ENCODE measurements at places on chromosomes 7 and 10.

GRCh38 chr7:143487566-143487965, 9.9 kb downstream of the TAS2R41 start:
- DNase-seq, result no peak

DNA sequence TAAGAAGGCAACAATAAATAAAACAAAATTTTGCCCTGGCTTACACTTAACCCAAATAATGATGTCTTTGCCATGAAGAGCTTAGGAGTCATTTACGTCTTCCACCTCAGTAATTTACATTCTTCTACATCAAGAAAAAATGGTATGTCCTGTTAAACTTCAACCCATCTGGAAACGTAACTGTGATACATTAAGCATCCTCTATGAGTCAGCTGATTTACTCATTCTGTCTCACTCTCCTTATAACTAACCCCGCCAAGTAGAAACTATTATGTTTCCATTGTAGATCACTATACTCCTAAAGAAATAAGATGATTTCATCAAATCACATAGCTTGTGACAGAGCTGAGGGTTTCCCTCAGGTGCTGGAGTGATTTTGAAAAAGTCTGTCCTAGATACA, 330.7 kb downstream of the CDC14C start:
- DNase-seq, result no peak

DNA sequence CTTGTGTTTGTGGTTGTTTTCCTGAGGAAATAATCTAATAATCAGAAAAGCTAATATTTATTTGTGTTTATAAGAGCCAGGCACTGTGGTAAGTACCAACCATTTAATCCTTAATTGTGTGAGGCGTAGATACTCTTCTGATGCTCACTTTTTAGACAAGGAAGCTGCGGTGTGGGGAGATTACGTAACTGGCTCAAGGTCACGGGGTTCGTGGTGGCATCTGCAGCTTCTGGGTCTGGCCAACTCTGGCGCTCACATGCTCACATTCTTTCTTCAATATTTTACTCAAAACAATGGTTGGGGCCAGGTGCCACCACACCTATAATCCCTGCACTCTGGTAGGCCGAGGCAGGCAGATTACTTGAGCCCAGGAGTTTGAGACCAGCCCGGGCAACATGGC, 77.6 kb downstream of the RALA start:
- no peak for DNase-seq

DNA sequence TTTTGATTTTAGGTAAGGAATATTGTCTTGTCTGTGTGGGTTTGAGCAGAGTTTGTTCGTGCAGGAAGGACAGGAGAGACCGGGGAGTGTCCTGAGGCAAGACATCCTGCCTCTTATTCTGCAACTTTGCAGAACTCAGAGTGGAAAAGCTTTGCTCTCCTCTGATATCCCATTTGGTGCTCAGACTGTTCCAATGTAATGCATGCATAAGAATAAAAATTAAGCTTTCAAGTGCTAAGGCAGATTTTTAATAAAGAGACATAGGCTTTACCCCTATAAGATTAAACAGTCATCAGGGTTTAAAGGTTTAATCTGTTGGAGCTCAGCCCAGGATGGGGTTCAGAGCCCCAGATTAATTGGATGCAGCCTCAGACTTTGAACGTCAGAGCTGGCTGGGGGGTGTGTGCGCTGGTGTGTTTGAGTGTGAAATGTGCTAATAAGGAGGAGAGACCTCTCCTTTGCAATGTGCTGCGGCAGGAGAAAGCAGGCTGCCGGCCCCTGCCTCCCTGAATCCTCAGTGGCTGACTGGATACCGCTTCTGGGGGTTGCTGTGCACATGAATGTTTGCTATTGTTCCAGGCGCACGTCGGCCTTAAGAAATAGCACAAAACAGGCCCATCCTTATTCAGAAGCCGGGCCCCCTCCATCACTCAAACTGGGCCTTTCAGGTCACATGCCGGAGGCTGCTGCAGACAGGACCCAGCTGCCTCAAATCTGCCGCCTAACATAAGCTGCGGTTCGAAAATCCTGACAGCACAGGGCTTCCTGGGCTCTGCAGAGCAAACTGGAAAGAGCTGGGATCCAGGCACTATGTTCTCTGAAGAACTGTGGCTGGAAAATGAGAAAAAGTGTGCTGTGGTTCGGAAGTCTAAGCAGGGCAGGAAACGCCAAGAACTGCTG, 84.1 kb upstream of the PRR15 start:
- DNase-seq, result no peak

- no peak for DNase-seq
Measured at GRCh38 chr10:125419831-125420230, 259.5 kb upstream of the CTBP2 start.

DNA sequence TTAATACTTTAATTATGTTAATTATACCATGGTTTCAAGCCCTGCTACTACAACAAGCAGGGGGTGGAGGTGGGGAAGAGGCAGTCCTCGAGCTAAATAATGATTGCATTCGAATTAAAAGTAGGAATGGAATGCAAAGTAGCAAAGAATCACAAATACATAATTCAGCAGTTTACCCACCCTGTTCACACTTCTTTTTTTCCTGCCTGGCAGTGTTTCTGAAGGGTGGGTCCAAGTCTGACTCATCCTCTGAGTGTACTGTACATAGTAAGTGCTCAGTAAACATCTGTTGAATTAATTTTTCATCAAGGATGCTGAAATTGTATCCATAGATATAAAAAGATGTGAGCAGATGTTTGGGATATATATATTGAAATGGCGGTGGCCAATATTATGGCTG, 778.8 kb downstream of the LRMDA start:
- DNase-seq, result no peak

GRCh38 chr7:37411444-37412034, 37.1 kb downstream of the ELMO1 start:
- peak; percentile 60 for DNase-seq

- DNase-seq, result no peak
Measured at GRCh38 chr7:50310956-50311355, 6.4 kb downstream of the IKZF1 start.

DNA sequence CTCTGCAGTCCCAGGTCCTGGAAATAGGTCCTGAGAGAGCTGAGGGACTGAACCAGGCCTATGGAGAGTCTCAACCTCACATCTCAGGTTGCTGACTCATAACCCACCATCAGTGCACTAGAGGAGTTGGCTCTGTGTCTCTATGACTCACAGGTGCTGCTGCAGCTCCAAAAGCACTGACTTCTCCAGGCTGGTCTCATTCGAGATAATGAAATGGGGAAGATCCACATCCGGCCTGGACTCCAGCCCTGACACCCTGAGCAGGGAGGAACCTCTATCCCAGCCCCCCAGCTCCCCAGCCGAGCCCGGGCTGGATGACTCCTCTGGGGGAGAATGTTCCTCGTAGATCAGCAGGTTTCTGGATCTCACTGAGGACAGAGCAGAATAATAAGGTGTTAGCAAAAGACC, 35.5 kb upstream of the DGKI start:
- peak; percentile 44 for DNase-seq
